ENCODE measurements at places on chromosomes 5 and 9.

- no peak for DNase-seq
Measured at GRCh38 chr5:174617910-174618309, 106.5 kb upstream of the MSX2 start.

DNA sequence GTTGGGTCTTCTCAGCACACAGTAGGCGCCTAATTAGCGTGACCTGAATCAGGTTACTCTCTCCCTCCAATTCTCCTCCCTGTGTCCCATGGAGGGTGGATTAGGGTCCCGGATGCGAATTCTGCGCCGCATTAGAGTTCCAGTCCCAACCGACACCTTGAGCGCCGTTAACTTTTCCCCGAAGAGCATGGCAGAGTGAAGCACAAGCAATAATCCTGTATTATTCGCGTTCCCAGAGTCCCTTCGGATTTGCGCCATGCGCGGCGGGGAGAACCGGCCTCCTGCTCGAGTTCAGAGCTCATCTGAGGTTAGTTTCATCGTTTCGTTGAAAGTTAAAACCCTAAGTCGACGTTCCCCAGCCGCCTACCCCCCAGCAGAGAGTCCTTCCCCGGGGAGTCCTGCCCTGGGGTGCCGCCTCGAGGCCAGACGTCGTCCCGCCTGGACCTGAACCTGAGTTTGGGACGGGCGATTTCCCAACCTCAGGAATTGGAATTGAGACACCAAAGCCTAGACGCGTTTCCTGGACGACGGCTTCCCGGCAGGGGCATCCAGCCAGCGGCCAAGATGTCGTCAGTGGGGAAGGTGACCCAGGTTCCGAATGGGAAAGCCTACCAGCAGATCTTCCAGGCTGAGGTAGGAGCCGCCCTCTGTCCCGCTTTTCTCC is at the start of gene CCDC180:
CCDC180 (plus strand) TSS at position 160 of the 664 bp plus-strand sequence; CDS start at position 565, 405 bp downstream.
- no peak for DNase-seq

- DNase-seq = no peak
Measured at GRCh38 chr9:19108038-19108437, 5.3 kb upstream of the HAUS6 start.

GRCh38 chr9:5622016-5622415 is 6.9 kb upstream of the RIC1 start:
- no peak for DNase-seq

- DNase-seq = no peak
Measured at GRCh38 chr9:36191686-36192085, 965 bp downstream of the CLTA start.

GRCh38 chr9:121350993-121351561 is 19.0 kb downstream of the STOM start:
- no peak for DNase-seq

- no peak for DNase-seq
Measured at GRCh38 chr9:119951591-119951990, 582.4 kb upstream of the BRINP1 start.

DNA sequence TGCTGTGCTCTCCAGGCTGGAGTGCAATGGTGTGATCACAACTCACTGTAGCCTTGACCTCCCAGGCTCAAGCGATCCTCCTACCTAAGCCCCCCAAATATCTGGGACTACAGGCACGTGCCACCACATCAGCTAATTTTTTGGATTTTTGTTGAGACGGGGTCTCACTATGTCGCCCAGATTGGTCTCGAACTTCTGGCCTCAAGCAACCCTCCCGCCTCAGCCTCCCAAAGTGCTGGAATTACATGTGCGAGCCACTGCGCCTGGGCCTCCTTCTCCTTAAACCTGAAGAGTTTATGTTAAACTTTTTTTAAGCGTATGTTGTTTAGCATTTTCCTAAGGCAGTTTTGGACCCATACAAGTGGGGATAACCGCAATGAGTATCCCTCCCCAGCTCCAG is 30.8 kb upstream of the SUSD3 start:
- DNase-seq = no peak

GRCh38 chr9:7937761-7938491 is 138.3 kb upstream of the DMAC1 start:
- DNase-seq = no peak

- DNase-seq = no peak
Measured at GRCh38 chr5:126972062-126972895, 58.1 kb downstream of the MARCHF3 start.

GRCh38 chr9:114224247-114224610 is 68.9 kb downstream of the COL27A1 start:
- no peak for DNase-seq

DNA sequence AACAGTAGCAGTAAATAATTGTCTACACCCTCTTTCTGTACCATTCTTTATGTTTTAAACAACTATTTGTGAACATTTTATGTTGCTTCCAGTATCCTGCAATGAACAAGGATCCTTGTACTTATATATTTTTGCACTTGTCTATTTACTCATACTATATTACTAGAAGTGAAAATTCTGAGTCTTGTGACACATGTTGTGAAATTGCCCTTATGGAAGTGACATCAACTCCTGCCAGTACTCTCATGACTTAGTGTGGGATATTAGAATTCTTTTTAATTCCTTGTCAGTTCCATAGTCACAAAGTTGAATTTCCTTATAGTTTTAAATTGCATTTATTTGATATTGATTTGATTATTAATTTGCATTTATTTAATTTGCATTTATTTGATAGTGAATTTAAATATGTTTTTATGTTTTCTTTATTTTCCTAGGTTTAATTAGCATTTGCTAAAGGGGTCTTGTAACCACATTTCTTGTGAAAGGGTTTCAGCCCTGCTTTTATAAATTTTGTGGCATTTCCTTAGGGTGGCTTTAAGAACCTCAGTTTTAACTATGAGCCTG is 27.7 kb downstream of the PARP8 start:
- DNase-seq = no peak

- DNase-seq = no peak
Measured at GRCh38 chr9:106576232-106576760, 286.7 kb upstream of the ZNF462 start.

- DNase-seq = no peak
Measured at GRCh38 chr5:150511578-150512367, 3.8 kb downstream of the NDST1 start.

DNA sequence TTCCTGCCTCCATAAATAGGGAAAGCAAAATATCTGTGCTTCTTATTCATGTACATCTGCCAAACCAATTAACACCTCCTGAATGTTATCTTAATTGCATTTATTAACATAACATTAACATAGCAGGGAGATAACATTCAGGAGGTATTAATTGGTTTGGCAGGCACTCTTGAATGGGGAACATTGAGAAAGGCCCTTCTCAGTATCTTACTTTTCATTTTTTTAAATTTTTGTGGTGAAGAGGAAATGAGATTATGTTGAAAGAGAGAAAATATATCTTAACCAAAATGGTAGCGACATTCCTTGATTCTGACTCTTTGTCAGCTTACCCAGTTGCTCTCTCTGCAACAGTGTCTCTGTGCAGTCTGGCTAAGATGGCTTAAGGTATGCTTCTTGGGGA is 100.4 kb upstream of the TLE1 start:
- DNase-seq = no peak

DNA sequence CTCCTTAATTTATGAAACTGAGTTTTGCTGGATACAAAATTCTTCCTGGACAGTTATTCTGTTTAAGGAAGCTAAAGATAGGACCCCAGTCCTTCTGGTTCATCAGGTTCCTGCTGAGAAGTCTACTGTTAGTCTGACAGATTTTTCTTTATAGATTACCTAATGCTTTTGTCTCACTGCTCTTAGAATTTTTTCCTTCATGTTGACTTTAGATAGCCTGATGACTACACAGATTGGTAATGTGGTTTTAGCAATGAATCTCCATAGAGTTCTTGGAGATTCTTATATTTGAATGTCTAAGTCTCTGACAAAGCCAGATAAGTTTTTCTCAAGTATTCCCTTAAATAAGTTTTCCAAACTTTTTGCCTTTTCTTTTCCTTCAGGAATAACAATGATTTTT is 419.7 kb downstream of the CDH10 start:
- no peak for DNase-seq

DNA sequence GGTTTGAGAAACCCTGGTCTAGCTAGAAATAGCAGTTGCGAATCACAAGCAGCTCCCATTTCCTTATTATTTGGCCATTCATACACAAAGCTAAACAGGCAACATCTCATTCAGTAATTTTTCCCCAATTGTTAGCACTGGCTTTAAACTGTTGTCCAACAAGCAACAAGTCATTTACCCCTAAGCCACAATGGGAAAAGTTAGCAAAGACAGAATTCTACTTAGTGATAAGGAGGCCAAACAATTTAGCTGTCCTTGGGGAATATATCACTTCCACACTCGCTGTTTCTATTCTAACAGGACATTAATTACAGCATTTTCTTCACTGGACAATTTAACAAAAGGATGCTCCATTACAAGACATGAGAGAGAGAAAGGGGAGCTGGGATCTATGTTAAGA is 2.8 kb downstream of the MYO10 start:
- no peak for DNase-seq

DNA sequence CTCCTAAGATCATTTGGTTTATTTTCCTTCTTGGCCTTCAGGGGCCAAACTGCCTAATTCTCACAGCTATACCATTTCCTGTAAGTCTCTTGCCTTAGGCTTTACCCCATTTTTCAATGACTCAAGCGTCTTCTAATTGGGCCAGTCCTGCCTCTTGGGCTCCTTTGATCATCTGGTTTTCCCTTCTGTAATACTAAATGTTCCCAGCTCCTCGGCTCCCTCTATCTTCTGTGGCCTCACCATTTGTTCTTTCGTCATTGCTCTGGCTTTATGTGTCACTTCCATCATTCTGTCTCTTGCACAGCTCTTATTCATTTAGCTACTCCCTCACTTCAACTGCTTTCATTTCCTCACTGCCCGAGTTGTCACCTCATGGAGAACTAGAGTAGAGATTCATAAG is 14.5 kb upstream of the SPINK7 start:
- DNase-seq = no peak

DNA sequence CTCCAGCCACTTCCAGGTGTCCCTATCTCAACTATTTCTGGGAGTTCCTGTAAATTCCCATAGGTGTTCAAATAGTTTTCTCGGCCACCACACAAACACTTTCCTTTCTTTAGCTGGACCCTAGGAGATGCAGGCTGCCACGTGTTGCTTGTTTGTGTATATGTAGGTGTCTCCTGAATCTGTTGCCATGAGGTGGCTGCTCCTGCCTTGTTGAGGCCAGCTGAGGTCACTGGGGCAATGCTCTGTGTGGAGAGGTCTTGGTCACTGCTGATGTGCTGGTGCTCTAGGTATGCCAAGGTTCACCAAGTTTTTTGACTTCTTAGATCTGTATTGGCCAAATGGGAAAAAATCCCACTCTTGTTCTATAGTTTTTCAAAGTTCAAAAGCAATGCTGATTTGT is 132.5 kb upstream of the CHD1 start:
- DNase-seq = no peak

DNA sequence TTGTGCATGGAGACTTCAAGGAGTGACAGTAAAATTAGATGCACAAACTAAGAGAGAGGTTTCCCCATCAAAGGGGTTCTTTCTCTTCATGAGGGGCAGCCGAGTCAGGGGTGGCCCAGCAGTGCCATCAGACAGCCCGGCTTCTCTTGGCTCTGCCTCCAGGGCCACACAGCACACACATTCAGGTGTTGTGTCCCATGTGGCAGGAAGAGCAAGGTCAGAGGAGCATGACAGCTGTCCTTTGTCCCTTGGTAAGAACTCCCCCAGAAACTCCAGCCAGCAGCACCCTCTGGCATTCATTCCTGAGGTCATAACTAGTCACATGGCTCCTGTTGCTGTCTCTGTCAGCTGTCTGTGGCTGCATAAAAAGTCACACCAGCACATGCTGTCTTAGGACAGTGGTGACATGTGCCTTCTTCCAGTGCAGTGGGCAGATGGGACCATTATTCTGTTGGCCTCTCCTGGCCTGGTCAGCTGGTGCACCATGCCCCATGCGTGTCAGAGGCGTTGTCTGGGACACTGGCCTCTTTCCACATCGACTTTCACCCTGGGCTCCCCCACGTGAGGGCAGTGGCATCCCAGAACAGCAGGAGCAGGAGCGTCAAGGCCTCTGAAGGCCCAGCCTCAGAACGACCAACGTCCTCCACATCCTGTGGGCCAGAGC is 78.4 kb upstream of the OTULINL start:
- DNase-seq = no peak

DNA sequence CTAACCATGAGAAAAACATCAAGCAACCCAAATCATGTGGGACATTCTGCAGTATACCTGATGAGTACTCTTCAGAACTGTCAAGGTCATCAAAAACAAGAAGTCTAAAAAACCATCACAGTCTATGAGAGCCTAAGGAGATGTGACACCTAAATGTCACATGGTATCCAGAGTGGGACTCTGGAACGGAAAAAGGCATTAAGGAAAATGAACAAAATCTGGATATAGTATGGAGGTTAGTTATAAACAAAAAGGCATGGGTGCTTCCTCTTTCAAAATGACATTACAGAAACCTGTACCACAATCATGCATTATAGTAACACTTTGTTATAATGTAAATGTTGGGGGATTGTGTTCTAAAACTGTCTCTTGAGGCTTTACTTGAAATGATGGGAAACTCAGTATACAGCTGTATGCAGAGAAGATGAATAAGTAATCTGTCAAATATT is 47.4 kb downstream of the PRKACG start:
- no peak for DNase-seq

- DNase-seq = no peak
Measured at GRCh38 chr5:173968154-173968797, 20.7 kb upstream of the C5orf47 start.

DNA sequence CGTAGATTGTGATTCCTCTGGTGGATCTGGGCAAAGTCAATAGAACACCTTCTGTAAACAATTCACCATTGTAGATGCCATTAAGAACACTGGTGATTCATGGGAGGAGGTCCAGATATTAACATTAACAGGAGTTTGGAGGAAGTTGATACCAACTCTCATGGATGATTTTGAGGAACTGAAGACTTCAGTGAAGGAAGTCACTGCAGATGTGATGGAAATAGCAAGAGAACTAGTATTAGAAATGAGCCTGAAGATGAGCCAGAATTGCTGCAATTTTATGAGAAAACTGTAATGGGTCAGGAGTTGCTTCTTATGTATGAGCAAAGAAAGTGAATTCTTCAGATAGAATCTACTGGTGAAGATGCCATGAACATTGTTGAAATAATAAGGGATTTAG is 26.9 kb downstream of the TCERG1 start:
- DNase-seq = no peak

- no peak for DNase-seq
Measured at GRCh38 chr5:149664666-149665415, 65.3 kb upstream of the PPARGC1B start.

- DNase-seq = no peak
Measured at GRCh38 chr9:19117039-19117716, 10.1 kb downstream of the PLIN2 start.

DNA sequence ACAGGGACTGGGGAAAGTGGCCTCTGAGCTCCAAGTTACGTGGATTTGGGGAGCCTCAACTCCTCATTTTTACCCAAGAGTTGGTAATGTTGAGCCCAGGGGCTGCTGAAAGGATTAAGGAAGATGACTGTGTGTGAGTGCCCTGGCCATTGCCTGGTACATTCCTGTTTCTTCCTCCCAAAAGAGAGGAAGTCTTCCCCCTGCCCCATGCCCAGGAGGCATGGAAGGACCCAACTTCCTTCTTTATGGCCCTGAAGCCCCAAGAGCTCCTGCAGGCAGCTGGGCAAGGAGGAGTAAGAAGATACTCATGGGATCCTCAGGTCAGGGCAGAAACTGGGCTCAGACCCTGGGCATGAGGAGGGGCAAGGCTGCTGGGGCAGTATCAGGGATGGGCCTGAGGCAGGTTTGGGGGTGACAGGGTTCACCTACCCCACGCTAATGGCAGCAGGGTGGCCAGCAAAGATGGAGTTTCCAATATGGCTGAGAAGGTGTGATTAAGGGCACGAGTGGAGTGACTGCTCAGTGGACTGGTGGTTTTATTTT is 118.3 kb upstream of the MVB12B start:
- no peak for DNase-seq

GRCh38 chr9:113186137-113186755 is 34.8 kb downstream of the FKBP15 start:
- DNase-seq = no peak
